Amniotic stem cell (primary cell): ENCODE measurements at places on chromosomes 5 and 9.

DNA sequence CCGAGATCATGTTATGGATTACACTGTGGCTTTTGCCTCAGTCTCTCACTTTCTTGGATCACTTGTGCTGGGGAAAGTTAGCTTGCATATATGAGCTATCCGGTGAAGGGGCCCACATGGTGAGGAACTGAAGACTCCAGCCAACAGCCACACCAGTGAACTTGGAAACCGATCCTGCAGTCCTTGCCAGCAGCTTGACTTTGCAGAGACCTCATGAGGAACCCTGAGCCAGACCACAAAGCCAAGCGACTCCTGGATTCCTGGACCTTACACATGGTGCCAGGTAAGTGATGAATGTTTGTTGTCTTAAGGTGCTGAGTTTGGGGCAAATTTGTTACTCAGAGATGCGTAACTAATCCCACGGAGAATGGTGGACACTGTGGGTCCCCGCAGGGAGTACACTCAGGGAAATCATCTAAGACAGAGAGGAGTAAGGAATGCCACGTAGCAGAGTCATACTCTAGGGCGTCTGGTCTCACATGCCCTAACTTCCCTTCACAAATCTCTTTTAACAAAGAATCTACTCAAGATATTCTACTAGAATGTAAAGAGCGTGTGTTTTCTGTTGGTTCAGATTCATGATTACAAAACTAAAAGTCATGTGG, 76.5 kb upstream of the PJA2 start:
- DNase-seq, result no peak

GRCh38 chr9:14347406-14348122, 33.6 kb upstream of the NFIB start:
- no peak for DNase-seq

DNA sequence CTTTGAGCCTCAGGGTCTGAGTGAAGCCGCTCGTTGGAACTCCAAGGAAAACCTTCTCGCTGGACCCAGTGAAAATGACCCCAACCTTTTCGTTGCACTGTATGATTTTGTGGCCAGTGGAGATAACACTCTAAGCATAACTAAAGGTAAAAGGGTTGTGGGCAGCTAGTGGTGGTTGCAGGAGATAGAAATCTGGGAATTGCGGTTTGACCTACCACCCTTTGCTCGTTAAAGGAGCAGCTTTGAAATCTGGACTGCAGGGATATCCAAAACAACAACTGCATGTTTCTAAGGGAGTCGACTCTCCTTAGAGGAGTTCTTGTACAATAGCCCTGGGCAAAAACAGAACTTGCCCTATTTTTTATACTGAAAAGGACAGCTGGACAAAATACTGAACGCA, 19.0 kb downstream of the ABL1 start:
- no peak for DNase-seq

DNA sequence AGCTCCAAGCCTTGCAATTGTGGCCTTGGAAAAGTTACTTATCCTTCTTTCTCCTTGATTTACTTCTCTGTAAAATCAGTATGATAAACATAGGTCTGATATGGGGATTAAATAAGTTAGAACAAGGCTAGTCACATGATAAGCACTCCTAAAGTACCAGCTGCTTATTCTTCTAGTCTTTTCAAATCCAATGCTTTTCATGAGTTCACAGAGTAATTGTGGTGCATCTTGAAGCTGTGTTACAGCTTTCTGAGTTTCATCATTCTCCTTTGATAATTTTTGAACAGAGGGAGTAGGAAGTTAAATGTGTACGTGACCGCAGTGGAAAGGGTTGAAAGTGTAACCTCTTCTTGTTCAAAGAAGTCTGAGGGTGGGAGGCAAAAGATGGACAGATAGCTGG, 38.8 kb upstream of the CCDC112 start:
- no peak for DNase-seq

GRCh38 chr5:35902046-35902672, 36.3 kb downstream of the CAPSL start:
- DNase-seq, result no peak

DNA sequence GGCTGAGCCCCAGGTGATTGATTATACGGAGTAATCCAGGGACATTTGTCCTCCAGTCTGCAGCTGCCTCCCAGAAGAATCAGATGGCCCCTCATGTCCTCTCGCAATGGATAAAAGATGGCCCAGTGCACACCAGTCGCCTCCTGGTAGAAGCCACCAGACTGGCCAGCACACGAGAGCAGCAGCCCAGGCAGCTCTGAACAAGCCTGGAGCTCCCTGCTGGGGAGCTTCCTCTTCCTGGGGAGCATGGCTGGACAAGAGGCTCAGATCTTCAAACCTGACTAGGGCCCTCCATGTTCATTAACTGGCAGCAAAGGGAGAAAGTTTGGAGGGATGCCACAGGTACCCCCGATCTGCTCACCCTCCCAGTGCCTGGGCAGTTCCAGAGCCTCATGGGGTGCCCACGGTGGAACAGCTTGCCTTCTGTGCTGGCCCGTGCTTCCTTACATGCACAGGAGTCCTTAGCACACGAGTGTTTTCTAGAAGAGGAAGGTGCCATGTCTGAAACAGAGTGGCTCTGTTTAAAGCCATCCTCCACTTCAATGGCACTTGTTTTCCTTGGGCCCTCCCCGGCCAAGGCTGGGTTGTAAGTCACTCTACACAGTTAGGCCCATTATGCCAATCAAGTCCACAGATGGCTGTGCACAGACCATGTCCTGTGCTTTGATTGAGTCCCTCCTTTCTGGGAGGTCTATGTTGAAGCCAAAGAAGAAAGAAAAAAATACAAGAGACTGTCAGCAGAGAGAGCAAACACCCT, 75.6 kb downstream of the PRRT1B start:
- DNase-seq, result no peak

GRCh38 chr5:94267350-94267899, 351.0 kb downstream of the KIAA0825 start:
- DNase-seq, result no peak

DNA sequence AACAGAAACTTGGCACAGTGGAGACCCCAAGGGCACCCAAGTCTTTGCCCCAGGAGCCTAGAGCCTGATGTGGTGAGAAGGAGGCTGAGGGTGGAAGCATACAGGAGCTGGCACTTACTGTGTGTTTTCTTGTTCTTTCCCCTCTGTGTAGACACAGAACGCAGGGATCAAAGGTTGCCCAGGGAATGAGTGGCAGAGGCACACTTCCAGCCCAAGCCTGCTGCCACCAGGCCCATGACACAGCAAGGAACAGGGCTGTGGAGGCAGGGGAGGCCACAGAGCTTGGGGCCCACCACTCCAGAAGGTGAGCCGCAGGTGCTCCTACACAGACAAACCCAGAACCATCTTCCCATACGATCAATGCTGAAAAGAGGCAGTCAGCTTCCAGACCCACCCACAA, 73.9 kb upstream of the S1PR3 start:
- no peak for DNase-seq

GRCh38 chr9:12776513-12777055, 1.8 kb downstream of the LURAP1L start:
- no peak for DNase-seq

DNA sequence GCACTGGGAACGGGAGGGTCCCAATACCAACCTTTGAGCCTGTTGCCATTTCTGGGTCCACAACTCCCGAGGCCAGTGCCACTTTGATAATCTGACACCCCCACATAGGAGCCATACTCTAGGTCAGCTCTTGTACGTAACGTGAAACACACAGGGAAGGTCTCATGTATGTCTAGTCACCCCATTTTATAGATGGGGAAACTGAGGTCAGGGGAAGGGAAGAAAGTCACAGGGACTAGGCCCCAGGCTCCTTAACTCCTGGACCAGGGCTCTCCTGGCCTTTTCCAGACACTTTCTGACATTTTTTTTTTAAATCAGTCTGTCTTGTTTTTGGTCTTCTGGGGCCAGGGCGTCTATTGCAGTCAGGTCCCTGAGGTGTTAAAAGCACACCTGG, 80.3 kb upstream of the SLC25A51 start:
- DNase-seq, result no peak

DNA sequence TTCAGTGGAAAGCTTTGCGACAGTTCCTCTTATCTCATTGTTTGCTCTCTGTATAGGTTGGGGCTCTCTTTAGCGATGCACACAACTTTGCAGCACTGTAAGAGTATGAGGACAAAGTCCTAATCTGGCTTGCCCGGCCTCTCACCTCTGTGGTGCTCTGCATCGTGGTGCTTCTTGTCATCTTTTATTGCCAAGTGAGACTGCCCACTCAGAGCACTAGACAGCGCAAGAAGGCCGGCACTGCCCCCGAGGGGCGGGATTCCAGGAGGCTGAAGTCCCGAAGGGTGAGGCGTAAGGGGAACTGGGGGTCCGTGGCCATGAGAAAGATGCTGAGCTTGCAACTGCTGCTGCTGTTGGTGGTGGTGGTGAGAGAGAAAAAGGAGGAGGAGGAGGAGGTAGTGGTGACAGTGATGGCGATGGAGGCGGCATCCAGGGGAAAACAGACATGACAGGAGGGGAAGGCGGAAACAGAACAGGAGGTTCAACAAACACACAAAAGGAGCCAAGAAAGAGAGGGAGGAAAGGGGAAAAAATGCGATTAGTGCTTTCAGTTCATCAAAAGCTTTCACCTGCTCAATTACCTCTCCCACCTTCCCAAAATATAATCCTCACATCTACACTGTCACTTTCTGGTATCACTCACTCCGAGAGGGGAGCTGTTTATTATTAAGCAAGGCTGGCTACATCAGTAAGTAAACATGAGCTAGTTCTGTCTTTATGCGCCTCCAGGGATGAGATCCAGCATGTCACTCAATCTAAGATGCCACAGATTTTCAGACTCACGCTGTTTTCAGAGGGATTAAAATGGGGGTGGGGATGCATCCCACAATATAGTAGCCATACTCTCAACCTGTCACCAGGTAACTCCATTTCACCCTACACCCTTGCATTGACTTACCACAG, 55.1 kb downstream of the TLE1 start:
- no peak for DNase-seq

DNA sequence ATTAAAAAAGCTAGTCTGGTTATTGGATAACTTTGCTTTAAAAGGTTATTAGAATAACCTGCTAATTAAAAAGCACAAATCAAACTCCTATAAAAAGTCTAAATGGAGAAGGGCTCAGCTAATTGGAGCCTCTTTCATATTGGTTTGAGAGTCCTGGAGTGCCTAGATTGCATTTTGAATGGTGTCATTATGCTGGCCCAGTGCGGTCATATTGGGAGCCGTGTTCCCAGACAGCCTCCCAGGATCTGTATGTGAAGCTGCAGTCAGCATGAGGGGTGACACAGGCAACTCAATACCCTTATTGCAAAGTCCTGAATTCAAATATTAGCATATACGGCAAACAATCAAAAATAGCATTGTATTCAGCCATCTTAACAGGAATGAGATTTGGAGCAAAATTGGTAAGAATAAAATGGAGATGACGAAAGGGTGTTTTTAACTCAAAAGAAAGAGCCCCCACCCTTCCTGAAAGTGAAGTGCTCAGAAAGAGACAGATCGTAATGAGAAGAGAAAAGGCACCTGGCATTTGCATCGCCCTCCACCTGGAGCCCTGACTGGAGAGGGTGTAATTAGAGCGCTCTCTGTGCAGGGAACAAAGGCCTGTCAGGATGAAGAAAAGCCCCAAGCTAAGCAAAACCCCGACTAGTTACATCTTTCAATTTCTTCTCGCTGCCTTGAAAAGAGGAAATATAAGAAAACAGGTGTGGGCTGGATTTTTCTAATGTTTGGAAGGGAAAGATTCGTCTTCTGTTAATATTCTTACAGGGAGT, 621.0 kb upstream of the ADAMTS16 start:
- DNase-seq, result no peak

- no peak for DNase-seq
Measured at GRCh38 chr9:76366275-76366674, 28.0 kb downstream of the RFK start.

DNA sequence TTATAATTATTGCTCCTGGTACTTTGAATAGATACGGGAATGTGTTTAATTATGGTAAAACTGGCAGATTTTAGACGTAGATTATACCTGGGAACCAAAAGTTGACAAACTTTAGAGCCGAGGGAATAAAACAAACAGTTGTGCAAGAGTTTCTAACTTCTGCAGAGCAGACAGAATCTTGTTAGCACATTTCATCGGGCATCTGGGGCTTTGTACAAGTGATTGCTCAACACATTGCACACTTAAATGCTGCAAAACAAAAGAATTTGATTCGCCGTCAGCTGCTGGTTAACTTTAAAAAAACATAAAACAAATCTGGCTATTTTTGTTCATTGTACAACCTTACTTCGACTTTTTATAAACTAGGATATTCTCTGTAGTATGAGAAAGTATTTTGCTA, 398.1 kb downstream of the MAN2A1 start:
- no peak for DNase-seq

GRCh38 chr9:137478962-137479861, 20.1 kb upstream of the NSMF start:
- DNase-seq, result no peak

GRCh38 chr9:28866951-28867350, 1293.7 kb upstream of the C9orf72 start:
- no peak for DNase-seq

- DNase-seq, result no peak
Measured at GRCh38 chr5:123813264-123813663, 301.3 kb downstream of the CSNK1G3 start.

GRCh38 chr5:147534172-147534951, 24.5 kb upstream of the DPYSL3 start:
- no peak for DNase-seq
